ENCODE measurements at places on chromosomes 2 and 18. TPM values are rescaled to one million over a fixed set of nuclear protein-coding genes. Genes with fewer than 3 reads are reported as not detected.
A peak's percentile ranks its signal among the peaks of the same experiment; 100 is the strongest.

DNA sequence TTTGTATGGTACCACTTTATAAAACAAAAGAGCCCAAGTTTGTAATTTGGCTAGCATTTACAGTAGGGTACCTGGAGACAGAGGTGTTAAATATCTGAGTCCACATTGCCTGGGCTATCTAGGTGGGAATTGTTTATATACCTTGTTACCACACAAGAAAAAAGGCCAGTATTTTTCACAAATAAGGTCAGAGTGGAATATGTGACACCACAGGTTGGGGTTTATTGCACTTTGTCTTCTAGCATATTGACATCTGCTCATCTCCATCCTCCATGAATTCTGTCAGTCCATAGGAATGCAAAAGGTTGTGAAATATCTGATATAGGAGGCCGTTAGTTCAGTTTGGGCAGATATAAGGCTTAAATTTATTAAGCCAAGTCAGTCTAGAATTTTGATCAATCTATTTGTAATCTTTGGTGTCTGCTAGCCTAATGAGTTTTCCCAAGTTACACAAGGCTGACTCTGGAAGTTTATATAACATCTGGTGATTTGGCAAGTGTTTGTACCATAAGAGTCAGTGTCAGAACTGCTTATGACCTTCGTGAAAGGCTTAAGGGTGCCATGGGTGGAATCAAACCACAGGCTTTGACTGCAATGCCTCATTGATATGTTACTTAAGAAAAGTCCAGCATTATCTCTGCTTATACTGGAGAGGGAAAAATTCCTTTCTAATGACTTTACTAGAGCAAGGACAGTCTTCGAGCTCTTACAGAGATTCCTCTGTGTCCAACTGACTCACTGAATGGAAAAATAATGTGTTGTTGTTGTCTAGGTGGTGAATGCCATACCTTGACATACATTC lies 11.3 kb upstream of the DPP4 start:
- no peak for DNase-seq

- no peak for DNase-seq
These were observed 577 bp upstream of the TANC1 start for GRCh38 chr2:158967731-158968395.

Gene FAM237A
- total RNA-seq = not detected

DNA sequence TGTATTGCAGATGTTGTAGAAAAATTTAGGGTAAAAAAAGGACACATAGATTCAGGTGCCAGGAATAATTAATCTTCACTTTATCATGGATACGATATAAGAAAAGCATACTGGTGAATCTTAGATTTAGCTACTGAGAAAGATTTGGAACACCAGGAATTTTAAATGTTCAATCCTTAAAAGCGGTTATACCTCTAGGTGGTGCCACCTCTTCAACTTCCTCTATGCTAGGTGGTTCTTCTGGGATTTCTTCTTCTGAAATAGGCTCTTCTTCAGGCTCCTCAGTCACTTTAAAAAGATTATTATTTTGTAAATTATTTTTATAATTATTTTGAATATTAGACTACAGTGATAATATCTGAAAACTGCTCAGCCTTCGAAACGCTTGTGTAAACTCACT lies 133.1 kb downstream of the TTN start:
- no peak for DNase-seq

DNA sequence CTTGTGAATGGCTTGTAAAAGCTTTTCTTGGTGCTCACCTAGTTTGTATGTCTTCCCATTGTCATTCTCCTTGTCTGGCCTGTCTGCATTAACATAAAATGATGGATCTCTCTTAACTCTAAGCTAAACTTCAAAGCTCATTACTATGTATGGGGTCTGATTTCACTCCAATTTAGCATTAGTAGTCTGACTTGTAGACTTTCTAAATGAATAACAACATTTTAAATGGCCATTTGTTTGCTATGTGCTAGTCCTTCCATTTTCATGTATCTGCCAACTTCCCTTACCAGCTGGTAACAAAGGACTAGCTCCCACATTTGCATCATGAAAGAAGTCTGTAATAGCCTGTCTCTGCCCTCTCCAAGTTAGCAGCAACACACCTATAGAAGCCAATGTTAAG lies 324.2 kb upstream of the RGPD4 start:
- no peak for DNase-seq

DNA sequence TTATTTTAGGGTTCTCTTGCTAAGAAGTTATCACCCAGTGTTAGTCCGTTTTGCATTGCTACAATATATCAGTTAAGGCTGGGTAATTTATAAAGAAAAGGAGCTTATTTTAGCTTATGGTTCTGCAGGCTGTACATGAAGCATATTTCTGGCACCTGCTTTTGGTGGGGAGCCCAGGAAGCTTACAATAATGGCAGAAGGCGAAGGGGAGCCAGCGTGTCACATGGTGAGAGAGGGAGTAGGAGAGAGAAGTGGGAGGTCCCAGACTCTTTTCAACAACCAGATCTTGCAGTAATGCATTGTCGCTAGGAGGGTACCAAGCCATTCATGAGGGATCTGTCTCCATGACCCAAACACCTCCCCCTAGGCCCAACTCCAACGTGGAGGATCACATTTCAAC lies 688.8 kb upstream of the PIK3C3 start:
- DNase-seq = no peak

Gene SCTR
- not detected for total RNA-seq

- DNase-seq = no peak
These were observed 316.8 kb downstream of the DCDC2C start for GRCh38 chr2:4020153-4020552.

- DNase-seq = no peak
These were observed 4.3 kb downstream of the RAX start for GRCh38 chr18:59268721-59269562.

- no peak for DNase-seq
These were observed 250 bp upstream of the SPEG start for GRCh38 chr2:219434468-219434717.

Gene CPLX4
- total RNA-seq = not detected

Gene NETO1
- total RNA-seq = not detected

DNA sequence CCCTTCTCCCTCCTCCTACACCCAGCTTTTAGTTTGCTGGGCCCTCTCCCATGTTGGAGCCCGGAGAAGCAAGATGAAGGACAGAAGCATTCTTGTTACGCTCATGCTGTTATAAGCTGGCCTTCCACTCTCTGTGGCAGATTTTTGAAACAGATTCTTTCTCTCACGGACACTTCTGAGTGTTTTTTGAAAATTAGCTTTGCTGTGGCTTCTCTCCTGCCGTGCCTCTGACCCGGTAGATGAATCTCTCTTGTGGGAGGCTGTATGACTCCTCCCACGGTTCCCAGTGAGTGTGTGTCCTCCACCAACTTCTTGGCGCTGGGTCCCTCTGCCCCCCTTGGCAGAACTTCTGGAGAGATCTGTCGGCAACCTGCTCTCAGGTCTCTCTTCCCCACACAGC lies 269.3 kb upstream of the MYT1L start:
- DNase-seq = no peak

Gene RFX8
- 0.76 TPM for total RNA-seq

Gene ZNF24
- 43.9 TPM for total RNA-seq

- no peak for DNase-seq
These were observed 379.4 kb downstream of the RIT2 start for GRCh38 chr18:42736074-42736473.

DNA sequence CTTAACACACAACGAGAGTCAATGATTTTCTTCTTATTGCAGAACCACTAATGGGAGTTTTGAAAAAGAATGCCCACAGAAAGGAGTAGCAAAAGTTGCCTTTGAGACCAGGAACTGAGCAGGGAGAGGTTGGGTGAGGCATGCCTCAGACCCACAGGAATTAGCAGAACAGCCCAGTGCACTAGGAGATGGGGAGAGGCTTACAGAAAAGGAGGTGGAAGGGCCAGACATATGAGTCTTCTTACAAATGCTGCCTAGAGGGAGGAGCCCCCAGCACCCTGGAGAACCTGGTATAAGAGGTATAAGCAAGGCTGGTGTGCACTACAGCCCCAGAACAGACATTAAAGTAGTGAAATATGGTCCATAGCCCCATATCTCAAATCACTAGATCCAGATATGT lies 162.0 kb downstream of the DTNA start:
- no peak for DNase-seq

DNA sequence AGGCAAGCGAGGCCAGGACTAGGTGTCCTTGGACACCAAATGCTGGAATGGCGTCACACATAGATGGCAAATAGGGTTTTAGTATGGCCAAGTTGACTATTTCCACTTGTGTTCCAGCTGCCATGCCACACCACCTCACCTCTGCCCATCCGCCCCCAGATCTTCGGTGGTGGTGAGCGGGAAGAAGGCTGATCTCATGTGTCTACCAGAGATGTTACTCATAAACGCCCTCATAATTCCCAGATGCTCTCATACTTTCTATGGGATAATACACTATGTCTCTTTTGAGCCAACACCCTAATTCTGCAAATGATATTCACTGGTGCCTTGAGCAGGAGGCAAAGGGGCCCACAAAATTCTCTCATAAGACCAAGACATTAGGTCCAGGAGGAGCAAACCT lies 281.1 kb upstream of the FN1 start:
- DNase-seq = no peak

DNA sequence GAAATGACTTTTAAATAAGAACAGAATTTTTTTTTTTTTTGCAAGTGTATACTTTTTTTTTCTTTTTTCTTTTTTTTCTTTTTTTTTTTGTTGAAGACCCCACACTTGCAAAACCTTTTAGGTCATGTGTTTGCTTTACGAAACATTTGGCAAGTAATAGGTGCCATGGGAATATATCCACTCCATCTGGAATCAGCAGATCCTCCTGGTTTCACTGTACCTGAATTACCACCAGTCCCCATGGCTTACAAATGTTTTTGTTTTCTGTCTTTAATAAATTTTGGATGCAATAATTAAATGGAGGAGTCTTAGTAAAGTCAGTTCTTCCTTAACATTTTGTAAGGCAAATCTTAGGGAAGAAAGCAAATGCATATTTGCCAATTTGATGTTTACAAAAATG lies 559.7 kb upstream of the ZEB2 start:
- DNase-seq = no peak

Gene THOC1
- total RNA-seq = 107 TPM

Gene KCNG2
- total RNA-seq = not detected

Gene FNDC4
- total RNA-seq = not detected

DNA sequence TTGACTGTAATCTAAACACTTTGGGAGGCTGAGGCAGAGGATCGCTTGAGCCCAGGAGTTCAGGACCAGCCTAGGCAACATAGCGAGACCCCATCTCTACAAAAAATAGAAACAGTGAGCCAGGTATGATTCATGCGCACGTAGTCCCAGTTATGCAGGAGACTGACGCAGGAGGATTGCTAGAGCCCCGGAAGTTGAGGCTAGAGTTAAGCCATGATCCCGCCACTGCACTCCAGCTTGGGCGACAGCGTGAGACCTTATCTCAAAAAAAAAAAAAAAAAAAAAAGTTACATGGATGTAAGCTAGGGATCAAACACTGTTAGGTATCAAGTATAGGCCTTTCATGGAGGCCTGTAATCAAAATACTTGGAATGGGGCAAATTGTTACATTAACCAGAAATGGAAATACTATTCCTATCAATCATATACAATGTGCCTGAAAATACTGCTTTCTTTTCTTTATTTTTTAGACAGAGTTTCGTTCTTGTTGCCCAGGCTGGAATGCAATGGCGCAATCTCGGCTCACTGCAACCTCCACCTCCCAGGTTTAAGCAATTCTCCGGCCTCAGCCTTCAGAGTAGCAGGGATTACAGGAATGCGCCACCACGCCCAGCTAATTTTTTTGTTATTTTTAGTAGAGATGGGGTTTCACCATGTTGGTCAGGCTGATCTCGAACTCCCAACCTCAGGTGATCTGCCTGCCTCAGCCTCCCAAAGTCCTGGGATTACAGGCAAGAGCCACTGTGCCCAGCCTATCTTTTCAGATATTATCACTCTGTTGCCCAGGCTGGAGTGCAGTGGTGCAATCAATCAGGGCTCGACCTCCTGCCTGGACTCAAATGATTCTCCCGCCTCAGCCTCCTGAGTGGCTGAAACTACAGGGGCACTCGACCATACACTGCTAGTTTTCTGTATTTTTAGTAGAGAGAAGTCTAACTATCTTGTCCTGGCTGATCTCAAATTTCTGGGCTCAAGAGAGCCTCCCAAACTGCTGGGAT lies 27.2 kb downstream of the XPO1 start:
- no peak for DNase-seq

DNA sequence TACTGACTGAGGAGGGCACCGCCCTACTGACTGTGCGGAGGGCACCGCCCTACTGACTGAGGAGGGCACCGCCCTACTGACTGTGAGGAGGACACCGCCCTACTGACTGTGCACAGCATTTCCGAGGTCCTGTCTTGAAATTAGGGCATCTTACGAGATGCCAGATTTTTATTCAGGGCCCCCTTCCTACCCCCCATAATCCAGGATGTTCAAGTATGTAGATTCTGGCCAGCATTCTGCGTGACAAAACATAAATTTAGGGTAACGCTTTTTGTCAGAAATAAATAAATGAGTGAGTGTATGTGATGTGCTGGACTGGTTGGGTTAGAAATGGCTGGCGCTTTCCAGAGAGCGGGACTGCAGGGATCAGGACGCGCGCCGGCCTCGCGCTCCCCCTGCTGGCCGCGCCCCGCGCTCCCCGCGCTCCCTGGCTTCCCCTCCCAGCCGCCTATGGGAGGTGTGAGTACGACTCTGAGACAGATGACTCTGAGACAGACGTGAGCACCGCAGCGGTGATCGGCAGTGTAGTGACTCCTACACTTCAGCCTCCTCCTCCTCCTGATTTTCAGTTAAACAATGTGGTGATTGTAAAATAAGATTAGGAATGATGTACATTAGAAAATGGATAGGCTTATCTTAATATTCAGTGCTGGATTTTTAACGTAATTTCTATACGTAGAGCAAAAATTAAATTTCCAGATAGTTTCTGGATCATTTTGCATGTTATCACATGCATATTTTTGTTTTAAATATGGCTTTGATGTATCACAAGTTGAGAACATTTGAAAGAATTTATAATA lies 149.2 kb upstream of the NFATC1 start:
- DNase-seq = peak; percentile 82

DNA sequence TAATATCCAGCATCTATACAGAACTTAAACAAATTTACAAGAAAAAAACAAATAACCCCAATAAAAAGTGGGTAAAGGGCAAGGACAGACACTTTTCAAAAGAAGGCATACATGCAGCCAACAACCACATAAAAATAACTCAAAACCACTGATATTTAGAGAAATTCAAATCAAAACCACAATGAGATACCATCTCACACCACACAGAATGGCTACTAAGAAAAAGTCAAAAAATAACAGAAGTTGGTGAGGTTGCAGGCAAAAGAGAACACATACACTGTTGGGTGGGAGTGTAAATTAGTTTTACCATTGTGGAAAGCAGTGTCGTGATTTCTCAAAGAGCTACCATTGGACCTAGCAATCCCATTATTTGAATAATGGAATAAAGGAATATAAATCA lies 1973.9 kb upstream of the LRRTM1 start:
- no peak for DNase-seq

GRCh38 chr2:234463626-234464290 lies 33.1 kb downstream of the ARL4C start:
- peak; percentile 57 for DNase-seq

Gene IL1RN
- 2.1 TPM for total RNA-seq

Gene ABCG8
- not detected for total RNA-seq
